ENCODE measurements at places on chromosomes 13 and 19.

DNA sequence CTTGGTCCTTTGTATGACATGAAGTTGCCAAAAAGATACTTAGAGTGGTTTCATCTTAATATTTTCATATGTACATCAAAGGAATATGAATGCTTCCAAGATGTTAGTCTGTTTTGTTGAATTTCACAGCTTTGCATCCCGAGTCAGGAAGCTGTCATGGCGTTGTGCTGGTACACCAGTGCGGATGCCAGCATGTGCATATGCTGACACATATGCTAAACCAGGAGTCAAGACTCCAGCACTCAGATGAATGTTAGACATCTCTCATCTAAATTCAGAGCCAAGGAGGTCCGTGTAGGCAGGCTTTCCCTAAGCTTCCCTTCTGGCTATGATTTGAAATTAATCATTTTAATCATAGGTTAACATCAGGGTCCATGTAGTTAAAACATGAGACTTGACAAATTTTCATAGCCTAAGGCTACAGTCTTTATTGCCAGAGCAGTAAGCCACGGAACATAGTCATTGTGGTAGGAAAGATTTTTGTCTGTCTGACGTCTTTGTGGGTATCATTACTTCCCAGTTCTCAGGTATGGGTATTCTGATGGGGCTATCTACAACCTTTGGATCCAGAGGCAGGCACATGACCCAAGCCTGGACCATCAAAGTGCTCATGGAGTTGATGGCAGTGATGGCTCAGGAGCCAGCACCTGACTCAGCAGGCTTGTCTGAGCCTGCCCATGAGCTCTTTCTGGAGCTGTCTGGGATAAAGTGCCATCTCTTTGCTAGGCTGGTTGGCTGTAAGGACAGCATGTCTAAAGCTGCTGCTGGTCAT, 246.1 kb downstream of the KCNRG start:
- DNase-seq = no peak

GRCh38 chr13:34371645-34372395, 553.9 kb downstream of the RFC3 start:
- no peak for DNase-seq

GRCh38 chr13:42548731-42549551, 25.0 kb upstream of the TNFSF11 start:
- DNase-seq = no peak

DNA sequence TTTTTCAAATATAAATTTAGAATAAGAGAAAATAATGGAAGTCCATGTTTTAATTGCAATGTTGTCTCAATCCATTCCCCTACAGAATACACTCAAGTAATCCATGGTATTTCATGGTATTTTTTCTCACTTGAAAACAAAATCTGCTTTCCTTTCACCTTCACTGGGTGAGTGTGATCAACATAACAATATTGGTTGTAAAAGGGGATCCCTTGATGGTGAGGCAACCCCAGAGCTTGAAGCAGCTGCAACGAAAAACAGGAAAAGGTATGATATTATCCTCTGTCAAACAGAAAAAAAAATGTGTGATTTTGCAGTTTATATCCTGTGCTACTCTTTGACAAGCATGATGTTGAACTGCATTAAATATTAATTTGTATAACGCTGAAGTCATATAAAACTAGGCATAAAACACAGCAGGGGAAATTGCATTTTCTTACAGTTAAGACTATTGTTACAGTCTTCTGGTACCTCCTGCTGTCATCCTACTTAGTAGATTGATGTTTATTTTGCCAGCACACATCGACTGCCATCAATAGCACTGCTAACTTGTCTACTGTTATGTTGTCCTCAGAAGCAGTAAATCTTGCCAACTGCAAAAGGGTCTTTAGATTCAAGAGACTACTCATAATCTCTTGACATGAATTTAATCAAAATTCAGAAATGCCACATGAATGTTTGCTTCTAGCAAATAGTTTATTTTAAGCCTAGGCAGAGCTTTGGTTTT, 373.1 kb upstream of the MIR17HG start:
- DNase-seq = no peak

DNA sequence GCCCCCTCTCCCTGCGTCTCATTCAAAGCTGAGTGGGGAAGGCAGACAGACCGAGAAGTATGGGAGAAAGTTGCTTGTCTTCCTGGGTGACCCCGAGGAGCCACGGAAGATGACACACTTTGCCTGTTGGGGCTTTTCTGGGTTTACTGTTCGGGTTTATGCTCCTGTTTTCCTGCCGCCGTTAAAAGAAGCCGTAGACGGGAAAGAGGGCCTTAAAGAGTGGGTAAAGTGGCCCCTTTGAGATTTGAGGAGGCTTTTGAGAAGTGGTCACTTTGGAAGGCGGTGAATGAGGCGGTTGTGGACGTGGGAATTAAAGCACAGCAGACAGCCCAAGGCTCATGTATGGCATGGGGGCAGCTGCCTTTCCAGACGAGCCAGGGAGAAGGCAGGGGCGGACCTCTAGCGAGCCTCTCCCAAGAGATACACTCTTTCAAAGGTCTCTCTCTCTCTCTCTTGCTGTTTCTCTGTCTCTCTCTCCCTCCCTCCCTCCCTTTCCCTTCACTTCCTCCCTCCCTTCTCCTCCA, 493 bp upstream of the LHFPL6 start:
- no peak for DNase-seq

DNA sequence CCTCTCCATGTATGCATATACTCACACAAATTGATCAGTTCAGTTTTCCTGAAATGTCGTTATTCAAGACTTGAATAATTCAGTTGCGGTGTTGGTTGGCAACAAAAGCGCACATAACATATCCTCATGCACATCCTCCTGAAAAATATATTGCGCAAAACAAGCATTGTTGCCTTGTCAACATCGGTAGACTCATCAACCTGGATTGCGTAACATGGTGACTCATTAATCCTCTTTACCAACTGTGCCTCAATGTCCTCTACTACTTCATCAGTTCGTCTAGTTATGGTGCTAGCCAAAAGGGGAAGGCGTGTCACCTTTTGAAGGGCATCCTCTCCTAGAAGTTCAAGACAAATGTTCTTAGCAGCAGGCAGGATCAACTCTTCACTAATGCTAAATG, 357.7 kb downstream of the LMO7 start:
- no peak for DNase-seq
